Activated naive CD4-positive, alpha-beta T cell treated with anti-CD3 and anti-CD28 coated beads, Interleukin-2, amount 50 U/mL, for 72 hours (primary cell): ENCODE measurements at places on chromosomes 3 and 15. TPM values are rescaled to one million over a fixed set of nuclear protein-coding genes. Genes with fewer than 3 reads are reported as not detected.

The STAB1 gene
- not detected for total RNA-seq

The RBMS3 gene
- not detected for total RNA-seq

The ZNF654 gene
- 29.6 TPM for total RNA-seq

The ATP13A5 gene
- not detected for total RNA-seq

The RGMA gene
- total RNA-seq = 0.18 TPM

The PLSCR2 gene
- total RNA-seq = not detected

The TNFSF10 gene
- 32.7 TPM for total RNA-seq

The BTD gene
- 14.3 TPM for total RNA-seq

The RHCG gene
- total RNA-seq = not detected

The TRH gene
- total RNA-seq = not detected

The SH2D7 gene
- not detected for total RNA-seq

The SERPINI1 gene
- 1.4 TPM for total RNA-seq

The PLA2G4D gene
- not detected for total RNA-seq
